ENCODE measurements at places on chromosomes 3 and 15.

- DNase-seq: no peak
Measured at GRCh38 chr3:4595710-4596113, 102.6 kb downstream of the ITPR1 start.

DNA sequence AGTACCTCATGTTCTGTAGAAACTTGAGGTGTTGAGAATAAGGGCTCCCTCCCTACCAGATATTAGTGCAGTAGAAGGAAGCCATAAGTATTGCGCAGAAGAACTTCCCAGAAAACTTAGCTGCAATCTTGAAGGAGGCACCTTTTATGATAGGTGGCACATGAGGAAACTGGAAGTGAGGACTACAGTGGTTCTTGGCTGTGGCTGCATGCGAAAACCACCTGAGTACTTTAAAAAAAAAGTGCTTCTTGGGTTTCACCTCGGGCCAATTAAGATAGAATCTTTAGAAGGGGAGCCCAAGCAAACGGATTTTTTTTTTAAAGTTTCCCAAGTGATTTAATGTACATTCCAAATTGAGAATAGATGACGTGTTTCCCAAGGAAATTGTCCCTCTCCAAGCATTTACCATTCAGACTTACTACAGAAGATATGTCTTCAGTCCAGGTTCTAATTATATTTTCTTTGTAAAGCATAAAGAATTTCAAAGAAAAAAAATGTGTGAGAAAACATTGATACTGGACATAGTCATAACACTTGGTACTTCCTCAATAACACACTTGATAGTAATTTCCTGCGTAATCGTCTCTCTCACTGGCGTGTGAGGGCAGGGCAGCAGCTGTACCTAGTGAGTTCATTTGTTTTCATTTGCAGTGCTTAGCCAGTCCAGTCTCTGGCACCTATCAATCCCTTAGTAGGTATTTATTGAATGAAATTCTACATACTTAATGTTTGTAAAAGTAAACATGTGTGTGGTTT is 12.3 kb upstream of the NR1I2 start:
- peak; percentile 26 for DNase-seq

- DNase-seq: no peak
Measured at GRCh38 chr15:64780600-64781156, 5.3 kb upstream of the RBPMS2 start.

DNA sequence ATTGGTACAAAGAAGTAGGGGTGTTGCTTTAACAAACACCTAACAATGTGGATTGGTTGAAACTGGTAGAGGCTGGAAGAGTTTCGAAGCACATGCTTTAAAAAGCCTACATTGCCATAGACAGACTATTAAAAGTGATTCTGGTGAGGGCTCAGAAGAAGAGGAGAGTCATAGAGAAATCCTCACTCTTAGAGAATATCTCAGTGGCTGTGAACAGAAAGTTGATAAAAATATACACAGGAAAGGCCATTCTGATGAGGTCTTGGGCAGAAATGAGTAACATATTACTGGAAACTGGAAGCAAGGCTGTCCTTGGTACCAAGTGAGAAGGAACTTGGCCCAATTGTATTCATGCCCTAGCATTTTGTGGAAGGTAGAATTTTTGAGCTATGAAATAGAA is 173.7 kb upstream of the CRBN start:
- no peak for DNase-seq

GRCh38 chr3:88149101-88149508 is 654 bp upstream of the C3orf38 start:
- peak; percentile 13 for DNase-seq

GRCh38 chr3:128083980-128084674 is 31.9 kb downstream of the SEC61A1 start:
- DNase-seq: no peak

GRCh38 chr3:111846717-111847116 is 12.3 kb upstream of the PHLDB2 start:
- DNase-seq: peak; percentile 27

DNA sequence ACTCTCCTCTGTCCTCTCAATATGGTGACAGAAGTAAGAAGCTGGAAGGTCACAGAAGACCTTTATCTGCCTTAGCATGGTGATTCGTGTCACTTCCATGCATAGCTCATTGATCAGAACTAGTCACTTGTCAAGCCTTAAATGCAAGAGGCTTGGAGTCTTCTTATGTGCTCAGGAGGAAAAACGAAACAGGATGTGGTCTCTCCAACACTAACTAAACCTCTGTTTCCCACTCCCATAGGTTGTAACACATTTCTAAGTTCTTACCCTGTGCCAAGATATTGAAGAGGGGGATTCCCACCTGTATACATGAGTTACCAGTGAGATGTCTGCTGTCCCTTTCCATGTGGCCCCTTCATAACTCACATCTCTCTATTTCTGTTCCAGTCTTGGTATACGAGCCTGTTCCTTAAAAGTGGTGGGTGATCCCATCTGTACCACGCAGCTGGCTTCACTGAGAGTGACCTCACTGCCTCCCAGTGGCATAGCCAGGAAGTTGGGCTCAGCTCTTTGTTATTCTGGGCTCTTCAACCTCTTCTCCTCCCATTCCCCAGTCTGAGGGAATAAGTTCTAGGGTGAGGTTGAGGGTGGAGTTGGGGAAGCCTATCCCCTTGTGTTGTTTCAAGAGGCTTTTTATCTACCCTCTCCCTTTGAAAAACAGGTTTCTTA is 203.2 kb upstream of the PPP2R3A start:
- DNase-seq: no peak

DNA sequence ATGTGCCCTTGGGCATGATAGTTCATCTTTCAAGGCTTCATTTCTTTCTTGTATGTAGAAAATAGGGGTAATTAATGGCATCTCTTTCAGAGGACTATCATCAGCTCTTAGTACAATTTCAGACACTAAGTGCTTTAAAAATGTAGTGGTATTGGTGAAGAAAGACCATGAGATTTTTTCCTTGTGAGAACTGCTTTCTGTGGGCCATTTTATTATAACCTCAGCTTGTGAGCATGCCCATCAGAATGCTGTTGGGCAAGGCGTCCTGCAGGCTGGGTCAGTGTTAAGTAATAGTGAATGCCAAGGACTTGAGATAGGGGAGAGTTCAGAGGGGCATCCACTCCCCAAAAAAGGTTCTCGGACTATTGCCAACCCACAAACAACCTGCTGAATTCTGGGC is 187.9 kb downstream of the GHSR start:
- DNase-seq: no peak

DNA sequence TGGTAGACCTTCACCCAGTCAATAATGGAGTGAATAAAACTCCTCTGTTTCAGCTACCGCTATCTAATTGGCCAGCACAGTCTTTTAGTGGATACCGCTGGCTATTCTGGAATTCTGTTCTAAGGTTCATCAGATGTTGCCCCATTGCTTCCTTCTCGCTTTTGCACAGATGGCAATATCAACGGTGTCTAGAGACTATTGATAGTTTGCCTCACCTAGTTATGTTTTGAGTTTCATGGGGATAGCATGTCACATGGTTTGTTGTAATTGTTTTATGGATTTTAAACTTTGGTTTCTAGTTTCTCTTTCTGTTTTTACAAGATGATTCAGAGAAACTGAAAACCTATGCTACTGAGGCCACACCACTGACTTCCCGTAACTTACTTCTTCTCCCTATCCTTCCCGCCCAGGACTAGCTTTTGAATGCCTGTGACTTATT is 2.0 kb downstream of the XRN1 start:
- no peak for DNase-seq

- no peak for DNase-seq
Measured at GRCh38 chr3:11306817-11307589, 34.8 kb downstream of the ATG7 start.

DNA sequence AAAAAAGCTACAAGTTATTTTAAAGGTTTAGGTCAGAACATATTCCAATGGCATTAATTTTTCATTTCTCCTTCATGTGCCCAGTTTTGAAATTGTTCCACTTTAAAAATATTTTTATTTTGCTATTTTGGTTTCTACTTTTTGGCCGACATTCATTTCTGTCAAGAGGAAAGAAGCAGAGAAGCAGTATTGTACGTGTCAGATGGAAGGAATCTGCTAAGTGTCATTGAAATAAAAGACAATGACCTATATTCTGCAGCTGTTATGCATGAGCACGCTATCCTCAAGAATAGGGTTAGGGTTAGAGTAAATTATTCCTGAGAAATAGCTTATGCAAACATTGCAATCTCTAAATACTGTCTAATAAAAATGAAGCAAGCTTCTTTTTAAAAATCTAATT is 941.7 kb downstream of the TUSC7 start:
- DNase-seq: no peak

GRCh38 chr3:86563400-86563970 is 427.5 kb downstream of the VGLL3 start:
- peak; percentile 5 for DNase-seq

DNA sequence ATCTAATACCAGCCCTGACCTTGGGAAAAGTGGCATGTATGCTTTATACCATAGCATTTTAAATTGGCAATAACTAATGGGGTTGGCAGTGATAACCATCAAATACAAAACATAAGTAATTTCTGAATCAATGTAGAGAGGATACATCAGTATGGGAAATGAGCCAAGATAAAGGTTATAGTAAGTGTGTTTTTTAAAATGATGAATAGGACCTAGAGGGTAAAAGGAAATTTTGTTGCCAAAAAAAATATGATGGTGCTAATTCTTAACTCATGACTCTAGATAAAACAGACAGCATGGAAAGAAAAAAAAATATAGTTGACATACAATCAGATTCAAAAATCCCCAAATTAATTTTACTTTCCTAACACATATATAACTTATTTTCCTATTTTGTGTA is 75.4 kb upstream of the ROBO1 start:
- DNase-seq: no peak

DNA sequence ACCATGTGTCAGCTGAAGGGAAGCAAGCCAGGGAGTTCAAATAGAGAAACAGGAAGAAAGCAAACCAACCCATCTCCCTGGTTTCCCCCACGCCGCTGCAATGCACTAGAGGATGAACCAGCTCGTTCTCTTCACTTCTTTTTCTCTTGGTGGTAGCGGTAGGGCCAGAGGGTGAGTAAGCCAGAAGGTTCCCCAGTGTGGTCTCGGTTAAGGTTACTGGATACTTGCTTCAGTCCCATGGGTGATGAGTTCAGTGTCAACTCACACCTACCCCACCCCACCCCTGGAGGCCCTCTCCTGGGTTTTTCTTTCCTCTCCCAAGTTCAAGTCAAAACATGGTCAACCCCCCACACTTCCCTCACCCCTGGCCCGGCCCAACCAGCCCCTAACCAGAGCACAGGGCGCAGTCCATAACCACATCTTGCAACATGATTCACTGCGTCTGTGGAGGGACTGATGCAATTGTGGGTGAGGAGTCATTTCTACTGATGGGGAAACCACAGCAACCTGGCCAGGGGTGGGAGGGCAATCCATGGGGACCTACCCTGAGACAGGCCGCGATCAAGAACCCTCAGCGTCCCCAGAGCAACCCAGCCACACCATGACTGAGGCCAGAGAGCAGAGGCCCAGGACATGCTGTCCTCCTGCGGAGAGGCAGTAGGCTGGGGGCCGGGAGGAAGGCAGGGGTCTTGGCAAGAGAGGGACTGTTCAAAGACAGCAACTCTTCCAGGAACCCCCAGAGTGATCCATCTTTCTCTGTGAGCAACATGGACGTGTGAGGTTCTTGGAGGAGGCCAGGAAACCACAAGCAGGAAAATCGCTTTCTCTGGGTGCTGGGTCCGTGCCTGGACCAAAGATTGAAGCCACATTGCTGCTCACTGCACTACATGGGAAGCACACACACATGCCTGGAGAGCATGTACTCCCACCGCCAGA is 276.6 kb downstream of the UACA start:
- no peak for DNase-seq

- DNase-seq: no peak
Measured at GRCh38 chr3:20052851-20053250, 12.6 kb downstream of the KAT2B start.

- DNase-seq: no peak
Measured at GRCh38 chr15:84731774-84732173, 15.8 kb upstream of the SEC11A start.

- no peak for DNase-seq
Measured at GRCh38 chr15:85785887-85786780, 8.6 kb downstream of the KLHL25 start.

- DNase-seq: no peak
Measured at GRCh38 chr15:42046597-42046996, 25.8 kb upstream of the PLA2G4E start.

- no peak for DNase-seq
Measured at GRCh38 chr15:67828278-67828968, 3.1 kb downstream of the SKOR1 start.

DNA sequence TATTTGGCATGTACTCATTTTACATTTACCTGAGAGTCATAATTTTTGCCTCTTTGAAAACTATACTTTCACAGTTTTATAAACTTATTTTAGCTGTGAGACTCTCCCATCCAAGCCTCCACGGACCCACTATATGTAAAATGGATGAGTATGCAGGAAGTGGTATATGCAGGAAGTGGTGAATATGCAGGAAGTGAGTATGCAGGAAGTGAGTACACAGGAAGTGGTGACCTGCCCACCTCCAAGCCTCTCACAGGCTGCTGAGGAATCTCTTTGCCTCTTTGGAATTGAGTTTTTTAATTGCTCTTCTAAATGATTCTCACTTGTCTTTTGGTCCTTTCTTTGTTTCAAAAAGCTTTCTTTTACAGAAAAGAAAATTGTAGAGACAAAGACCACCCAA is 85.2 kb downstream of the KBTBD8 start:
- DNase-seq: no peak

All from HTR-8/SVneo (cell line).